Epithelial cell of esophagus (primary cell): ENCODE measurements at places on chromosomes 4 and X.

GRCh38 chr4:87530229-87530628, 1.1 kb upstream of the SPARCL1 start:
- no peak for DNase-seq

DNA sequence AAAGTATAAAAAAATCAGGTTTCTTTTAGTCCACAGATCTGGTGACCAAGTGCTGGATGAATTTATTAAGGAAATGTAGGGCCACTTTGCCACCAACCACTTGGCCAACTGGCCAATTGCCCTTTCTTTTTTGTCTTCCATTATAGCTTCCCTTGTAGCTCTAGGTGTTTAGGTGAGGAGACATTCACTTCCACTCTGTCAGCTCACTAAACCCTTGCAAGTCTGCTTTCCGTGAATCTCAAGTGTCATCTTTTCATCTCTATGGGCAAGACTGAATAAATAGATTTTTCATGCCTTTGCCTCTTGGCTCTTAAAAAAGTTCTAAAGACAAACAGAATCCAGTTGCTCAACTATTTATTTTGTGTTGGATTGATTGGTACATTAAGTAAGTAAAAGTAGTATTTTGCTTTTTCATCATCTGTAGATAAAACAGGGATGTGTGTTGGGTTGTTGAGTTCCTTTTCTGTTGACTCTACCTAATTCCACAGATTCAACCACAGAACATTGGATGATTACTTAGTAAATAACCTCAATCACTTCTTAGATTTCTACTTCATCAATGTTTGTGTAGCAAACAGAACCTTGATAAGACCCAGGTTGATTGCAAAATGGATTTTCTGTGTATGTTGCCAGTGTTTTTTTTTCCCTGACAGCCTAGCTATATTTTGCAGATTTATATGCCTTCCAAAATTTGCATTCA, 68.1 kb upstream of the GRXCR1 start:
- DNase-seq: no peak

DNA sequence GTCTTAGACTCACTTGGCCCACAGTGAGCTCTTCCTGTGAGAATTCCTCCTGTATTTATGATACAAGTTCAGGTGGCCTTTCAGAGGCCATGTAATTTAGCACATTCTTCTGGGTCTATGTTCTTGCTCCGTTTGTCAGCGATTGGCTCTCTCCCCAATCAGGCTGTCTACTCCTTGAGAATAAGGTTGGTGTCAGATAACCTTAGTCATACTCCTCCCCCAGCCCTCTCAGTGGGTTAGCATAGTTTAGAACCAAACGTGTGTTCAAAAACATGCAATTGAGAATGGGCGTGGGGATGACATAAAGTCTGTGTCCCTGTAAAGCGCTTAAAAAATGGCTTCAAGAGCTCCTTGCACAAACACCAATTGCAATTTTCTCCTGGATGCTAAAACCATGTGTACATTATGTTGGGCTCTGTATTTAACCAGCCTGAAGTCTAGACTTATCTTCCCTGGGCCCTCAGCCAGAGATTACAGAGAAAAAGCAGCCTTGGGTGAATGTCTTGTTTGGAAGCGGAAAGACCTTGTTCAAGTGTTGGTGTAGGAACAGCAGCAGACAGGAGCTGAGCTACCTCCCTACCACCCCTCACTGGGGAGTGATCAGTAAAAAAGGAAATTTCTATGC, 9.9 kb upstream of the CT47C1 start:
- peak; percentile 3 for DNase-seq

DNA sequence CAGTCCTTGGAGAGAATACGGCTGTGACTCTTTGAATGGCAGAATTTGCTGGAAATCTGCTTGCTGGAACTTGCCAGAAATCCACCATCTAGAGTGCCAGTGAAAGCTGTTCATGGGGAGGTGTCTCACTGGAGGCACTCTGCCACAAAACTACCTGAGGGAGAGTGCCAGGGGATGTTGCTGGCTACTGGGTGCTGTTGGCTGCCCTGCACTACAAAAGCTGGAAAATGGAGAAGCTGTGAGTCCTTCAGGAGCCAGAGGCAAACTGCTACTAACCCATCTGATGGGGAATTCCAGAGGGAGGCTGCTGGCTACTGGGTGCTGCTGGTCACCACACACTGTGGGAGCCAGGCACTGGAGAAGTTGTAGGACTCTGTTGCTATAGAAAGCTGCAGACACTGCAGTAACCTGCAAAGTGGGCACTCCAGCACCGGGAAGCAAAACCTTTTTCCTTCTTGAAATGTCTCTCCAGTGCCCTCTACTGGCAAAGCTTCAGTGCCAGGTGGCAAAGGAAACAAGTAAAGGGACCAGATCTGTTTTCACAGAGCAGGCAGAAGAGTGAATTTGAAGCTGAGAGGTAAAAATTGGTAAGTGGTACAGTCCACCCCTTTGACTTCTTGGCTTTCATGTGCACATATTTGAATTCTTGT, 47.8 kb upstream of the HSD17B10 start:
- DNase-seq: peak; percentile 77

- no peak for DNase-seq
Observed at GRCh38 chr4:139736661-139737060, 71.0 kb downstream of the MGST2 start.

- peak; percentile 58 for DNase-seq
Observed at GRCh38 chr4:26223155-26223554, 97.7 kb upstream of the RBPJ start.

DNA sequence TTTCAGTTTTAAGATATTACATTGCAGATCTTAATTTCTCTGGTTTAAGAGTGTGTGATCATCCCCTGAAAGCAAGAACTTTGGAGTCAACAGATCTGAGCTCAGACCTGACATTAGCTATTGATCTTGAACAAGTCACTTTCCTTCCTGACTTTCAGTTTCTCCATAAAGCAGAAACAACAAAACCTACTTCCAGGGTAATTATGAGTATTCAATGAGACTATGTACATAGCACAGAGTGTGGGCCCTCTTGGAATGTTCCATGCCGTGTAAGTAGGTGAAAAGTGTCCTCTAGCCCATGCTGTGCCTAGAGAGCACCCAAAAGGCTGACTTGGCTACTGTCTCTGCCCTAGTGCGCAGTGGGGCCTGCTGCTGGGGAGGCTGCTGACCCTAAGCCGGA, 188.0 kb upstream of the RPL34 start:
- DNase-seq: no peak

GRCh38 chrX:126994032-126994600, 174.6 kb downstream of the PRR32 start:
- DNase-seq: no peak

DNA sequence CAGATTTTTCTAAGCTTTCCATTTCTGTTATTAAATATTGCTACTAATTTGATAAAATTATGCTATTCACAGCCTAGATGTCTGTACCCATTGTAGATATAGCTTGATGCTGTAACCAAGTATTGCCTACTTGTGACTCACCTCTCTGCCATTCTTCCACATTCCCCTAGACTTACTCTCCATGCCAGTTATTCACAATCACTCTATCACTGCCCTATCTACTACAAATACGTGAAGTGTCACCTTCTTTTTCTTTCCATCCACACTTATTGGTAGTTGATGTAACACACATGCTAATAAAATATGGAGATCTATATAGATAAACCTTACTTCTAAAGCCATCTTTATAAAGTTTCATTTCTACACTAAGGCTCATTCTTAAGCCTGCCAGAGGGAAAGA, 179.4 kb upstream of the PACRGL start:
- DNase-seq: peak; percentile 83

GRCh38 chr4:10087152-10087791, 29.3 kb downstream of the WDR1 start:
- DNase-seq: no peak

GRCh38 chrX:106780664-106781377, 21.7 kb upstream of the TBC1D8B start:
- peak; percentile 28 for DNase-seq

DNA sequence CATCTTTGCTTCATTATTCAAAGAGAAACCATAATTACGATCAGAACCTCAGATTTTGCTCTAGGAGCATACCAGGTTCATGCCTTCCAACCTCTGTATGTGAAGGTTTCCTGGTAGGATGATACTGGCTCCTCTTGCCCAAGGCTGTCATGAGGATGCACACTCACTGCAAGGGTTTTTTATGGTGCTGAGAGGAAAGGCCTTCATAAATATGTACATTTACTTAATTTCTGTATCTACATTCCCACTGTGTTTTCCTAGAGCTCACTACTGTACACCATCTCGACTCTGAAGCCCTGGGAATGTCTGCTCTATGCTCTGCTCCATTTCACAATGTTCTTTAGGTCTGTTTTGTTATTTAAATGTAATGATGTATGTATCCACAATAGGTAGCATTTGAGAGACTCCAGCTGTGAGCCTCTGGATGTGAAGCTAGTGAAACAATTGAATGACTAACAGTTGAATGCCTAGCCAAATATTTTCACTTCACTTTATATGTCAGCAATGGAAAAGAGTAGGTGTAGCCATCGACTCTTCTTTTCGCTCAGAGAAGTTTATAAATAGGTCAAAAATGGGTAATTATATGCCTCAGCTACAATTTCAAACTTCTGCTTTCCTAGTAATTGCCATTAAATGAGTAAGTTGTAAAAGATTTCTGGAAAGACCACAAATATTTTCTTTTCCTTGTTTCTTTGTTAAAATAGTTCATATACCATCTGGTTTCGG, 228.0 kb downstream of the PALLD start:
- no peak for DNase-seq

DNA sequence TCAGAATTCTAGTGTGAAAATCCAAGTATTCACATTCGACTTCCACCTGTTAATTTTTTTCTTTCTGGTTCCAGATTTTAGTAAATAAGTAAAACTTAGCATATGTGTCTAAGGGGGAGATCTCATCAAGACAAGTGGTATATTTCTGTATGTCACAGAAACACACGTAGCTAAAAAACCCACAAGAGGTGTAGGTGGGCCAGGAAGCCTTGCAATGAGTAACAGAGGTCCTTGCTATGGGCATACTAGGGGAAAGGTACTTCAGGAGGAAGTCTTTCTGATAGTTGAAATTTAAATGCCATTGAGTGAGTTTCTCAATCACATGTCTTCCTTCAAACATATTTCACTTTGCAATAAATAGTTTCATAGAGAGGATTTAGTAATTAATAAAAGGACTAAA, 315.8 kb downstream of the MID1IP1 start:
- no peak for DNase-seq

GRCh38 chr4:144754562-144755410, 108.8 kb downstream of the HHIP start:
- peak; percentile 55 for DNase-seq

GRCh38 chr4:151717909-151718628, 42.7 kb downstream of the GATB start:
- no peak for DNase-seq

- DNase-seq: no peak
Observed at GRCh38 chrX:45007598-45007997, 134.6 kb downstream of the KDM6A start.

DNA sequence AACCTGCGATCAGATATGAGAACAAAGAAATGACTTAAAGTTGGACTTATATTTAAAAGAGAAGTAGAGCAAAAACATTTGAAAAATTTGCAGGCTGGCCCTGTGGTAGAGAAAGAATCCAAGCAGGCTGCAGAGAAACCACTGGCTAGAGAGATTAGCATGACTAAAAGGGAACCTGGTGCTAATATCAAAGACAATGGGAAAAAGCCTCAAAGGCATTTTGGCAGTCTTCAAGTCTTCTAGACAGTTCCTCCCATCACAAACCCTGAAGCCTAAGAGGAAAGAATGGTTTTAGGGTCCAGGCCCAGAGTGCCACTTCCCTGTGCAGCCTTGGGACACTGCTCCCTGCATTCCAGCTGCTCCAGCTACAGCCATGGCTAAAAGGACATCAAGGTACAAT, 33.4 kb downstream of the KCTD8 start:
- DNase-seq: no peak

DNA sequence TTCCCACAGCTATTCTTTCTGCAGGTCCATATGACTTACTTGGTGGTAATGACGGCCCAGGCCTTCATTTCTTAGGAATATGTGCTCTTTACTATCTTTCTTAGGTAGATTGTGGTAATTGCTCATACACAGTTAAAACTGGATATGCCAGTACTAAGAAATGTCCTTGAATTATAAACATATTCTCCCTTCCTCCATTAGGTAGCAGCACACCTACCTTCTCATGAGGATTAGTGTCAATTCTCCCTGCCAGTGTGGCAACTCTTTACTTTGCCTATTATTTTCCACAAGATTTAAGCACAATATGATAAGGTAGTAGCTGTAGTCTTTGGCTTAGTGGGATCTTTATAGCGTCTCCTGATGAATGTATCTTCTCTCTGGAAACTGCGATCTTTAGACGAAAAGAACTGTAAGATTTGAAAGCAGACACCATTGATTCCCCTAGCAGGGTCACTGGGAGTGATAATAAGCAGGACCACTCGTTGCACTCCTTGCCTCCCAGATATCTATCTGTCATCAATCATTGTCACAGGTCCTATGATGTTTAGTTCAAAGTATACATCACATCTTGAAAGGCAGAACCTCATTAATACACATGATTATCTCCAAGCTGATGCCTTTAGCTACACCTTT, 1240.7 kb downstream of the C4orf33 start:
- peak; percentile 68 for DNase-seq

DNA sequence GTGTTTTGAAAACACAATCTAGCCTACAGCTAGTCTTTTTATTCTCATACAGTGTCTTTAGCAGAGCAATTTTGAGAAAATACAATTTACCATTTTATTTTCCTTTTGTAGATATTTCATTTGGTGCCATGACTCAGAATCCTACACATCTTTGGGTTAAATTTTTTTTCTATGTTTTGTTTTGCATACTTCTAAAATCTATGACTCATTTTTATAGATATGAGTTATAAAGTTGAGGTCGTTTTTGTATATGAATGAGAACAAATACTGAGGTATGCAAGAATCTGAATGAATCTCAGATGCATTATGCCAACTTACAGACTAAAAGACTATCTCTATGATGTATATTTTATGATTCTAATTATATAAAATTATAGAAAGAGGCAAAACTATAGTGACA, 206.5 kb upstream of the ANXA10 start:
- DNase-seq: peak; percentile 8

GRCh38 chr4:98928505-98929340, at the start of gene EIF4E:
Gene EIF4E (minus strand): TSS chr4:98929133. CDS start chr4:98929112, 21 bp downstream.
- DNase-seq: peak; percentile 99

DNA sequence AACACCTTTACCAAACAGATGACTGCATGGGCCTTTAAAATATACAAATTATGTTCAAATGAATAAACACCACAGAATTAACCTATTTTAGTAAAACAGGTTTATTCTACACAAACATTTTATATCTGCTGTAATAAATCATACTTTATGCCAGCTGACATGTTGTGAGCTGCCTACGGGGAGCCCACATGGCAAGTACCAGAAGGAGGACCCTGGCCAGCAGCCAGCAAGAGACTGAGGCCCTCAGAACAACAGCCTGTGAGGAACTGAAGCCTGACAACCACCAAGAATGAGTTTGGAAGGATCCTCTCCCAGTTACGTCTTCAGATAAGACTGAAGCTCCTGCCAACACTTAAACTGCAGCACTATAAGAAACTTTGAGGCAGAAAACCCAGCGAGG, 377.0 kb downstream of the PDGFC start:
- DNase-seq: peak; percentile 39
